Fibroblast of skin of left quadriceps (primary cell): ENCODE measurements at places on chromosomes 3 and 15.

DNA sequence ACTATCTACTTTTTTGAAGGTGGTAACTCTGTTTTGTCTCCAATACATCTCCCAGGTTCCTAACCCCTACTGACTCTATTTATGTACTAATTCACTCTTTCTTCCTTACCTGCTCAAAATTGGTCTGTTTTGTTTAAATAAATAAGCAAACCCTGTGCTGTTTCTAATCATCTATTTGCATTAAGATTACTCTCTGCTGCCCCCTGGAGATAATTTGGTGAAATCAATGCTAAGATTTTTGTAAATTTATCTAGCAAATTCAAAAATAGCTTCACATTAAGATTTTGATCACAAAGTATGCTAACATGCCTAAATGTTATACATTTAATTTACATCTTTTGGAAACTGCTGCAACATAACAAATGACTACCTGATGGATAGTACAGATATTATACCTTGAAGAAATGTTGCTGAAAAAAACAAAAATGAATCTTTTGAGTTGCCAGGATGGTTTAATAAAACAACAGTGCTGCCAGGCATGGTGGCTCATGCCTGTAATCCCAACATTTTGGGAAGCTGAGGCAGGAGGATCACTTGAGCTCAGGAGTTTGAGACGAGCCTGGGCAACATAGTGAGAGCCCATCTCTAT is 4.4 kb upstream of the CD200R1 start:
- DNase-seq: peak; percentile 14

GRCh38 chr3:129536374-129536667 is 6.7 kb upstream of the H1-8 start:
- no peak for DNase-seq

- no peak for DNase-seq
Observed at GRCh38 chr15:22915866-22916515, 64.2 kb downstream of the CYFIP1 start.

- no peak for DNase-seq
Observed at GRCh38 chr3:123728014-123728413, 143.2 kb upstream of the HACD2 start.

- peak; percentile 94 for DNase-seq
Observed at GRCh38 chr3:31105438-31106077, 211.1 kb upstream of the GADL1 start.

GRCh38 chr3:189338366-189338765 is 166.6 kb downstream of the TPRG1 start:
- DNase-seq: no peak

- DNase-seq: no peak
Observed at GRCh38 chr15:96328181-96328876, 2.2 kb upstream of the NR2F2 start.

DNA sequence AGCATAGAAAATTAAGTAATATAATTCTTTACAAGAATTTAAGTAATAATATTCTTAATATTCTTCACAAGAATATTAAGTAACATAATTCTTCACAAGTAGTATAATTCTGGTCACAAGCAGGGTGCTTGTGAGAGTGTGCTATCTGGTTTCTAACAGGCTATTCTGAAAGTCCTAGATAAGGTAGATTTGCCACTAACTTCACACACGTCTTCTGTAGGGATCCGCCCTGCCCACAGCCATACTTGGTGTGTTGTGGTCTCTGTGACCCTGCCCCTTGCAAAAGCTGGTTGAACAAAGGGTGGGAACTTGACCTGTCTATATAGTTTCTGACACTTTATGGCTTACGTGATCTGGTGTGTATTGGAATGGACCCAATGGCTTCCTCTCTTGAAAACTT is 253.4 kb upstream of the MDFIC2 start:
- DNase-seq: no peak

GRCh38 chr15:77821188-77821958 is 188.7 kb upstream of the LINGO1 start:
- DNase-seq: no peak

DNA sequence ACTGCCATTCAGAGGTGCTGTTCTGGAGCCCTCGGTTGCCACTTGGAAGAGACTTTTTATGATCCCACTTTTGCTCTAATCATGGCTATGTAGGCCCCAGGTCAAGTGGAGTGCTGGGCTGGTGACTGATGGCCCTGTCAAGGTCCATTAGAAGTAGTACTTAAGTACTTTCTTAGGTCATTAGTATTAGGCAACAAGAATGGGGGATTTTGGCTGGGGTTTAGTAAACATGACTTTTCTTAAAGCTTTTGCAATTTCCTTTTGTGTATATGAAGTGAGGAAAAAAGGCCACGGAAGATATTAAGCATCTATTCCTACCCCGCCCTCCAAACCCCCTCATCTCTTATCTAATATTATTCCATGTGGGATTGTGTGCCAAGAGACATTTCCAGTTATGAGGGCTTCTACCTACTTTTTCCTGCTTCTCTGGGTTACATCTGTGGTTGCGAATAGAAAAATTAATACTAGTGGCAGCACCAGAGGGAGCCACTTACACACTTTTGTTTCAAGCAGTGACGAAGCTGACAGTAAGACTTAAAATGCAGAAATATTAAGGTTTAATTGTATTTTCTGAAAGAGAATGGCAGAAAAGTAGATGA is 13.9 kb downstream of the NLGN1 start:
- peak; percentile 20 for DNase-seq

DNA sequence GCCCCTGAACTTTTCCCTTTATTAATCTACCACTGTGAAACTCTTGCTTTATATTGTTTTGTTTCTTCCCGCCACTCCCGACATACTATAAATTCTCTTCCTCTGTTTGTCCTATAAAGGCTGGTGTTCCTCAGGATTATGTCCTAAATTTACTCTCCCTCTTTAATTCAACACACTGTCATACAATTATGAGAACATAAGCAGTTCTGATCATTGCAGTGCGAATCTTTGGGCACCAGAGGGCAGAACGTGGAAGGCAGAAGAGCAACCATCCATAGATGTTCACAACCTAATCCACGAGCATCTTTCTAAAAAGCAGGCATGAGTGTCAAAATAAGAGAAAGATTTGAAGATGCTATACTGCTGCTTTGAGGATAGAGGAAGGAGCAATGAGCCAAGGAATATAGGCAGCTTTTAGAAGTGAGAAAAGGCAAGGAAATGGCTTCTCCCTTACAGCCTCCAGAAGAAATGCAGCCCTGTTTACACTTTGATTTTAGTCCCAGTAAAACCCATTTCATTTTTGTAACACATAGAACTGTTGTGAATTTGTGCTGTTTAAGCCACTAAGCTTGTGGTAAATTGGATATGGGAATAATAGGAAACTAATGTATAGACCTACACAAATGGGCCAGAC is 179.4 kb downstream of the GBE1 start:
- DNase-seq: peak; percentile 10

GRCh38 chr15:101476756-101477155 is 12.8 kb downstream of the PCSK6 start:
- no peak for DNase-seq

- DNase-seq: no peak
Observed at GRCh38 chr15:89905846-89906378, 6.8 kb downstream of the ARPIN start.

GRCh38 chr3:141412087-141412935 is 44.0 kb downstream of the ZBTB38 start:
- peak; percentile 60 for DNase-seq

DNA sequence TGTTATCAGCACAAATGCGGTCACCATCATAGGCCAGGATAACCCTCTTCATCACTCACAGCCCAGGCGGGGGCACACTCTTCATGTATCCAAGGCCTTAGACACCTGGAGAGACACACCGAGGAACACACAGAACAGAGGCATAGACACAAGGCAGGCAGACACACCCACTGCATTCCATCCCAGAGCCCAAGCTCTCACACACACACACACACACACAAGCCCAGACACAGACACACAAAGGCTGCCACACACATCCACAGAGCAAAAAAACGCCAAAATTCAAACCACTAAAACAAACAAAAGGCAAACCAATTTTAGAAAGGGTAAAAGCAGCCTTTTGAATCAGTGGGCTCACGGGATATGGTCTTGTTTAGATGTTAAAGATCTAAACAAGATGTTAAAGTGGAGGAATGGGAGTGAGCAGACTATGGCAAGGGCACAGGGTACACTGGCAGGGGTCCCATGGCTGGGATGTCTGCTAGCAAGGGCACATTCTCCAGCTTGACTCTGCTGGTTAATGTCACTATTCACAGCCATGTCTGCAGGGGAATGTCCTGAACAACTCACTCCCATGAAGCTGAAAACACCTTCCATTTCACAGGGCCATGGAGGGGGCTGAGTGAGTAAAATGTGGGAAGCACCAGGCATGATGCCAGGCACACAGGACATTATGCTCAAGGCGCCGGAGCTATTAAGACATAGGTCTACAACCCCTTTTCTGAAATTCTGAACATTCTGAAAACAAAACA is 14.9 kb upstream of the CRABP1 start:
- no peak for DNase-seq

DNA sequence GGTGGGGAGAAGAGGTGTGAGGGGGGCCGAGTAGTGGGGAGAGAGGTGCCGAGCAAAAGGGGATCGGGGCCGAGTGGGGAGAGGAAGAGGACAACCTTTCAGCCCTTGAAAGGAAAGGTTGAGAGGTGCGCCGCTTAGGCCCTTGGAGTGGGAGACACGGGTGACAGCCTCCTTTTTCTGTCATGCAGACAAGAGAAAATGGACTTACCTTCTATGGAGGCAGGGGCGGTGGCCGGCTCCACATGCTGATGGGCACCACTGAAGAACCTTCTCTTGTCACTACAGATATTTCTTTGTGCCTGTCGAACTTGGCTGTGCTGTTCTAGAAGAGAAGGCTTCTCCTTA is 421 bp downstream of the KLHL18 start:
- DNase-seq: no peak

DNA sequence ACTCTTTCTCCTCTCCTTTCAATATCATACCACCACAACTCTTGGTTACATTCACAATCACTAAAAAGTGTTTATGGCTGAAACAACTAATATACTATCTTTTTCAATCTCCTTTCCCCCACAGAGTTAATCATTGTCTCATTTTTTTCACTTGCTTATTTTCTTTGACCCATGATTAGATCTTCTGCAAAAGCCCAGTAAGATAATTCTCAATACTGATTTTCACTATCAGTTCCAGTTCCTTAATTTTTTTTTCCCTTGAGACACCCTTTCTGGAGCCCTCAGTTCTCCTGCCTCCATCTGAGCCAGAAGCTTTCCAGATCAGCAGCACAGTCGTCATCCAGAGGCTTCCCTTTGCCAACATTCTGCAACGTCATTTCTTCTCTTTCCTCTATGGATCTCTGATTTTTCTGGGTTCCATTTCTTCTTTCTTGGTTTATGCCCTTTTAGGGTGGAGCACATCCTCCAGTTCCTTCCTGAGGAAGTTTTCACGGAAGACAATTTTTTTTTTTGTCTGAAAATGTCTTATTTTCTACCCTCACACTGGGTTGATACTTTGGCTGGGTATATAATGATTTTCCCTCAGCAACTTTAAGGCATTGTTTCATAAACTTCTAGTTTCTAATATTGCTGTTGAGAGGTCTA is 88.7 kb upstream of the C15orf39 start:
- no peak for DNase-seq

GRCh38 chr3:149667576-149667975 is 9.8 kb upstream of the WWTR1 start:
- DNase-seq: no peak

DNA sequence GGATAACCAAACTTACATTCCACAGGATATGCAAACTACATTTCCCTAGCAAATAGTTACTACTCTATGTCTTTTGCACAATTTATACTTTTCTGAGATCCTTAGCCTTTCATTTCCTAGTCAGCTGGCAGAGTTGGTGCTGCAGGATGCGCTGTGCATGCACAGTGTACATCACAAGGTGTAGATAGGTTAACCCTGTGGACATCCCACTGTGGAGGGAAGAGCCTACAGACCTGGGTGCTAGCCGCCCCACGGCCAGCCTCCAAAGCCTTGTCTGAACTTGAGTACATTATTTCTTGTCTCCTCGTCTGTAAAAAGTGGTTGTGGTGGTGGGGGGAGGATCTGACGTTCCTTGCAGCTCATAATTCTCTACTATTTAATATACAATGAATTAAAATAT is 3.5 kb downstream of the TNFSF10 start:
- no peak for DNase-seq

DNA sequence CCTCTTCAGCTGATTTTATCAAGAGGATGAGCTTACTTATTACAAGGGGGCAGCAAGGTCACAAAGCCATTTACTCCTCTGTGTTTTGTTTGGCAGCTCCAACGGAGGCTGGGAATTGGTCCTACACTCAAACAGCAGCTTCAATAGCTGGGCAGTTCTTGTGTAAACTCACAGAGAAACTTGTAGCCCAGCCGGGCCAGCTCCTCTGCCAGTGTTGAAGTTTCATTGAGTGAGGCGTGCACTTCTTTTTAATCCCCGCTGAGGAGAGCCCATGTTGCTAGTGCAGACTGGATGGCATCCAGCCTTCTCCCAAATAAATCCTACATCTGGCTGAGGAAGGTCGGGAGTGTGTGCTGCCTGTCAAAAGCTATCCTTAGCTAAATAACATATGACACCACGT is 59.5 kb downstream of the BFSP2 start:
- no peak for DNase-seq

- no peak for DNase-seq
Observed at GRCh38 chr3:73479325-73479724, 145.4 kb downstream of the PDZRN3 start.

DNA sequence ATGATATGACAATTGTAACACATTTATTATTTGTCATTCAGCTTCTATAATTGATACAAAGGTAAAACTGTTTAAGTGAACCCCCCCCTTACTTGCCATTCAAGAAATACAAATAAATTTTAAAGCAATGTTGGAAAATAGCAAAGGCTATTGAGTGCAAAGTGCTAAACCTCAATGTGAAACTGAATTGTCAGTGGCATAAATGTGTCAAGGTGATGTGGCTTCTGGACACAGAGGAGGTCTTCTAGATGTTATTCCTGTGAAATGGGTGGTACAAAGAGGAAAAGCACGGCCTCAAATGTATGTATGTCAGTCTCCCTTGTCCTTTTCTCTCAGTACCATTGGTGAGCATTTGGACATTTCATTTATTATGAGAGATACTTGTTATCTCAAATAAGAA is 149.4 kb downstream of the MCTP2 start:
- DNase-seq: no peak

DNA sequence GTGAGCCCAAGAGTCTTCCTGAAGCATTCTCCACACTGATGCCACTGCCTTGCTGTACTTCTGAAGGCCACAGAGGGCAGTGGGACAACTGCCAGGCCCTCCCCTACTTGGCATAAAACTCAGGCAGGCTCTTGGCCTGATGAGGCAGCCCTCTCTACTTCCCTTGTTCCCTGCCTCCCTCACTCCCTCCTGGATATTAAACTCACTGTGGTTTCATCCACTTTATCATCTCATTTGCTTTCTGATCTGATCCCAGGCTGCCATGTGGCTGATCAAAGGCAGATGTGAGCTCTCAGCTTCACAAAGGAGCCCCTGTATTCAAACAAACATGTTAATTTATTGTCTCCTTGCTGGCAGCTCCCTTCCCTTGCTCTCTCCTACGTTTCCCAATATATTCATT is 533.5 kb downstream of the IGSF11 start:
- DNase-seq: no peak

DNA sequence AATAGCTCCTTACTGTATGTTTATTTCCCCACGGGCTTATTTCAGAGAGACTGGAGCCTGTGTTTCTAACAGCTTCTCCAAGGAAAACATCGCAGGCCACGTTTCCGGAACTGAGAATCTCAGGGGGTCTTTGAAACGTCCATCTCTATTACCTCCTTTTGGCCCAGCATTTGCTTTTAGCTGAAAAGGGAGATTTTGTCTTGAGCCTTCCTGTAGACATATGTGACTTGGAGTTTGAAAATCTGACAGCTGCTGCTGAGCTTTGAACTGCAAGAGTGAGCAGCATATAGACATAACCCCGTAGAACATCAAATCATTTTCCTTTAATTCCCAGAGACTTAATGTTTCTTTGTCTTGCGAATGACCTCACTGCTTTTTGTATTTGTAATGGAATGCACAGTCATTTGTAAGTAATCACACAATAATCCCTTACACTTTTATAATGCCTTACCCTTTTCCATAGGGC is 54.6 kb downstream of the LPP start:
- DNase-seq: peak; percentile 48
